ENCODE measurements at places on chromosomes 7 and 10.

- no peak for ATAC-seq
Measured at GRCh38 chr10:24652381-24652957, 71.2 kb downstream of the ARHGAP21 start.

- no peak for ATAC-seq
Measured at GRCh38 chr7:37332243-37333016, 116.2 kb downstream of the ELMO1 start.

DNA sequence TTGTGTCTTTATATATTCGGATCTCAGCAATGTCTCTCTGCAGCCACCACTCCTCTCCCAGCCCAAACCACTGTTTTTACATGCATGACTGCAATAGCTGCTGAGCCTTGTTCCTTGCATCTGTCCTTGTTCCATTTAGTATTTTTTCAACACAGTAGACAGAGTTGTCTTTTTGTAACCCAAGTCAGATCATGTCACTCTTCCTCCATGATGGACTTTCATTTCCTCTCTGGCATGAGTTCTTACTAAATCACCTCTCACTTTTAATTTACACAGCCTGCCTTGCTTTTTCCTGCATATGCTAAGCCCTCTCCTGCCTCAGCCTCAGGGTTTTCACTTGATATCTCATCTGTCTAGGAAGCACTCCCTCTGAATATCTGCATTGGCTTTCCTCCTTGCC, 353.2 kb downstream of the HGF start:
- ATAC-seq: peak; percentile 94

DNA sequence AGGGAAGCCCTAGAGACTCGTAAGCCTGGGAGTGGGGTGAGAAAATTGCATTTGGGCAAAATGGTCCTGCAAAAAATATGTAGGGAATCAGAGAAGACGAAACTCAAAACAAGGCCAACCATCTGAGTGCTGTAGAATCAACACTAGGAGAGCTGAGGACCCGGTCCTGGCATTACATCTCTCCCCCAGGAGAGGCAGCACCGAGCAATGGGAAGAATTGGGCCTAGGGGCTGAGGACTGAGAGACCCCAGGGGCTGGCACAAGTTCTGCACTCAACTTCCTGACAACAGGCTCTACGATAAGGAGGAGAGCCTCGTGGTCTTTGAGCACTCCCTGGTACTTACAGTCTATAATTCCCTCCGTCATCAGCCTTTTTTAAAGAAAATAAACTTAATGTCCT, 47.6 kb downstream of the BPGM start:
- ATAC-seq: no peak

DNA sequence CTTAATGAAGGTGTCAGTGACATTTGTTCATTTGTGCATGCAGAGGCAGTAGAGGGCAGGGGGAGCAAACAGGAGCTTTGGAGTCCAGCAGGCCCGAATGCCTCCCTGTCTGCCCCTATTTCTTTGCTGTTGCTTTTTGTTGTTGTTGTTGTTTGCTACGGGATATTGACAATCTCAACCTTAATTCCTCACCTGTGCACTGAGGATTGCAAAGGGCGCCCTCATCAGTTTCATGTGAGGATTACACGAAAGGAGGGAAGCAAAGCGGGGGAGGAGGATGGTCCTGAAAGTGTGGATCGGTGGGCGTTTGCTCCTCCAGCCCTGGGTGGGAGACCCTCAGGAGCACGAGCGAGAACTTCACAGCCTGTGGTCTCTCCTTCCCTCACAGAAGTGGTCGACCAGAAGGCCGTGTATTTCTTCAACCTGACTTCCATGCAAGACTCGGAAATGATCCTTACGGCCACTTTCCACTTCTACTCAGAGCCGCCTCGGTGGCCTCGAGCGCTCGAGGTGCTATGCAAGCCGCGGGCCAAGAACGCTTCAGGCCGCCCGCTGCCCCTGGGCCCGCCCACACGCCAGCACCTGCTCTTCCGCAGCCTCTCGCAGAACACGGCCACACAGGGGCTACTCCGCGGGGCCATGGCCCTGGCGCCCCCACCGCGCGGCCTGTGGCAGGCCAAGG, 9.6 kb downstream of the GDF10 start:
- no peak for ATAC-seq

DNA sequence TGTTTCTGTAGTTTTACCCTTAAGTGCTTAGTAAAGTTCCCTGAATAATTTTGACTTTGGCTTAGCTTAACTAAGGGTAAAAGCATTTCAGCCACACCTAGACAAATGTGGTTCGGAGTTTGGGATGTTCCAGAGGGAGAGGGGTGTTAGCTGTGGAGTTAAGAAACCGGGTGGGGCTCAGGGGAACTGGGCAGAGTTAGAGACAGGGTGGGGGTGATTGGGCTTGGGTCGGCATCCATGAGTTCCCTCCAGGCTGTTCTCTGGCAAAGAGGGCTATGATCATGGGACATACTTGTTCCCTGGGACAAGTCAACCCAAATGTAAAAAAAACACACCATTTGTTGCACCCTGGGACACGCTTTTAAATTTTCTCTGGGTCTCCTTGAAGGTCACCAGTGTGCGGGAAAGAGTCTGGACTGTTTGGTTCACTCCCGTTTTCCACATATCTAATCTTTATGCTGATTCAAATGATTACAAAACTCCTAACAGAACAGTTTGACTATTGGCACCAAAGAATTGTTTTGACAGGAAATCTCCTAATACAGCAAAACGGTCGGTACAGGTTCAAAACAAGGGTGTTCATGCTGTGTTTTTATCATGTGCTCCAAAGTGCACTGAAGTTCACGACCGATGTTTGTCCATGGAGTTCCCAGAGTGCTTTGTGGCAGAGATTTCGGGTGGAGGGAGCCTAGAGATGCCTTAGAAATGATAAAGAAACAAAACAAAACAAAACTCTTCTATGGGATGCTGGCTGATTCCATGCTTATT, 56.5 kb downstream of the PLXDC2 start:
- ATAC-seq: no peak

DNA sequence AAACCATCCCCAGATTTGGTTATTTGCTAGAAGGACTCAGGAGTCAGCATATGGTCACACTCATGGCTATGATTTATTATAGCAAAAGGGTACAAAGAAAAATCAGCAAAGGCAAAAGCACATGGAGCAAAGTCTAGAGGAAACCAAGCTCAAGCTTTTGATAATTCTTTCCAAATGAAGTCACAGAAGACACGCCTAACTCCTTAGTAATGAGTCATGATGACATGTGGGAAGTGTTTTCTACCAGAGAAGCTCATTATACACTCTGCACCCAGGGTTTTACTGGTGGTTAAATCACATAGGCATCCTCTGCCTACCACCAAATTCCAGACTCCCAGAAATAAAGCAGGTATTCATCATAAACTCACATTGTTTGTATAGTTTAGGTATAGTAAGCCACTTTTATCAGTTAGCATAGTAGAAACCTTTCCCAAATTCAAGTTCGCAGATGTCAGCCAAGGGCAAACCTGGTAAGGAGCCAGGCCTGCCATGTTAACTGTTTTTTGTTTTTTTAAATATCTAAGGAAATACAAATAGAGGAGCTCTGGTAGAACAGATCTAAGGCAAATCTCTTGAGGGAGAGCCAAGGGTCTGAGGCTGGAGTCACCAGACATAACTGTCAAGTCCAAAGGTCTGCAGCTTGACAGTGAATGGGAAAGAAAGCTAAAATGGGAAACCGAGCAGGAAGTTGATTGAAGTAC, 15.4 kb upstream of the HIBADH start:
- ATAC-seq: peak; percentile 41

DNA sequence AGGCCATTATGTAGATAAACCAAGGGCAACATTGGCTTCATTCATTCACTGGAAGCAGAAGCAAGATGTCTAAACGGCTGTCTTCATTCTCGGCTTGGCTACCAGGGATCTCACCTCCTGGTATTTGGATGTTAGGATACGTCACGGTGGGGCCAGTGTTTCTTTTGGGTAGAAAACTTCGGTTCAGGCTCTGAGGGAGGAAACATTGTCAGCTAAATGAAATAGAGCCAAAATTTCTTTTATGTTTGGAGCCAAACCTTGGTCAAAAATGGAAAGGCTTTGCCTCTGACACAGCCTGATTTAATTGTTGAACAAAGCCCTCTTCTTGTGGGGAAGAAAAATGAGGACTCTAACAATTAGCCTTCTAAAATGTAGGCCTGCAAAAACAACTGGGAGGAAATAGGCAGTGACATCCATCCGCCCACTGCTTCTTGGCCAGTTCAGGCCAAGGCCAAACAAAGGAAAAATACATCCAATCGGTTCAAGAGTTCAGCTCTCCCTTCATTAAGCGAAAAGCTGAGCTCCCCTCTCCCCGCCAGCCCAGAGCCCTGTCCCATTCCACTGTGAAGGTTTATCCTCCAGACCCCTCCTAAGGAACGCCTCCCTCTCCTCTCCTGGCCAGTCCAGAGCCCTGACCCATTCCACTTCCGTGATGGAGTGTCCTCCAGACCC, 44.4 kb downstream of the PFKFB3 start:
- ATAC-seq: no peak

GRCh38 chr10:96124230-96125141, 5.6 kb upstream of the ZNF518A start:
- ATAC-seq: peak; percentile 80

DNA sequence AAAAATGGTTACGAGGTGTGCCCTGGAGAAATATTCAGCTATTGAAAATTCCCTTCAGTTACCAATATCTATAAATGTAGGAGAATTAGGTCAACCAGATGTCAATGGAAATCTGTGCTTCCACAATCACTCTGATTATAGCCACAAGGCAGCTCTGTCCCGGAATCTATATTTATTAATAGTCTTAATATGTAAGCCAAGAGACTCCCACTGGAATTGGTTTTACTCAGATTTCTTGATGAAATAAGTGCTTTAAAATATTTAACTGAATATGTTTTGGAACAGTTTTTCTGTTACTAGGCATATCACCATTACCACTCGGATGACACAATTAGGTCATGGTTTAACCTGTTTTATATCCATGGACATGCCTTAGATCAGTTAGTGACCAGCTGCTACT, 169.6 kb downstream of the POM121L12 start:
- no peak for ATAC-seq

DNA sequence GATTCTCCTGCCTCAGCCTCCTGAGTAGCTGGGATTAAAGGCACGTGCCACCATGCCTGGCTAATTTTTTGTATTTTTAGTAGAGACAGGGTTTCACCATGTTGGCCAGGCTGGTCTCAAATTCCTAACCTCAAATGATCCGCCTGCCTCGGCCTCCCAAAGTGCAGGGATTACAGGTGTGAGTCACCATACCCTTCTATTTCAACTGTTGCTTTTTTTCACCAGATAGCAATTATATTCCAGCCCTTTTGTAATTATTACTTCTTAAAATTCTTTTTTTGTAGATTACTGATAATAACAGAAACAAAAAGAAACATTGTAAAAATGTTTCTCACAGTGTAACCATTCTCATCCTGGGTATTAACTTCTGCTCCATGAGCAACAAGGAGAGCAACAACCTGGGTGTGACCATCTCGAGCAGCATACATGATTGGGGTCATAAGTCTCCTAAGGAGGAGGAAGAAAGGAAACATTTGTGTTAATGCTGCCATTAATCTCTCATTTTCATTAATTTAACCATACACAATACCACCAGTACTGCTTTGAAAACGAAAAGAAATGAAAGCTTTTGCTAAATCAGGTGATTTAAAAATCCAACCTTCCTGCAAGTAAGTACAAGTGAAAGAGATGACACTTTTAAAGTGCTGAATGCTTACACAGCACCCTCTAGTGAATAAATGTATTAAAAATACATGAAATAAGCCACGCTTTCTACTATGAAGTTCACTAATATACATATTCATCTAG, 41.8 kb downstream of the ASZ1 start:
- ATAC-seq: no peak

- no peak for ATAC-seq
Measured at GRCh38 chr10:70617798-70618568, 15.4 kb upstream of the PRF1 start.

DNA sequence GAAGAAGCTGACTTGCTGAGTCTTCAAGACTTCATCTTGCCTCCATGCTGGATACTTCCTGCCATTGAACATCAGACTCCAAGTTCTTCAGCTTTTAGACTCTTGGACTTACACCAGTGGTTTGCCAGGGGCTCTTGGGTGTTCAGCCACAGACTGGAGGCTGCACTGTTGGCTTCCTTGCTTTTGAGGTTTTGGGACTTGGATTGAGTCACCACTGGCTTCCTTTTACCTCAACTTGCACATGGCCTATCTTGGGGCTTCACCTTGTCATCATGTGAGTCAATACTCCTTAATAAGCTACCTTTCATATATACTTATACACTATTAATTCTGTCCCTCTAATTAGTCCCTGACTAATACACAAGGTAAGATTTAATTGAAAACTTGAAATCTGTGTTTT, 361.7 kb upstream of the SEMA3C start:
- ATAC-seq: no peak

DNA sequence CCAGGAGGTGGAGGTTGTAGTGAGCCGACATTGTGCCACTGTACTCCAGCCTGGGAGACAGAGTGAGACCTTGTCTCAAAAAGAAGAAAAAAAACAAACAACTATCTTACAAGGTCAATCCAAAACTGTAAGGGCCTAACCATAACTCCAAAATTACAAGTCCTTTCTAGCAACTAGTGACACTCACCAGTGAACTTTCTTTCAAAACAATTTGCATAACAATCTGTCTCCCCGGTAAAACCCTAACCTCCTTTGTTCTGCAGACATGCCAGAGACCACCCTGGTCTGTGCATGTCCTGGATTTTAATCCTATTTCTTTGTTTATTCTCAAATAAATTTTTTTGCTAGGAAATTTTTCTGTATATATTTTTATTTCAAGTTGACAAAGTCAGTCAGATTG, 68.1 kb downstream of the EXOC6 start:
- no peak for ATAC-seq

GRCh38 chr10:132389433-132390169, 7.4 kb upstream of the PWWP2B start:
- ATAC-seq: peak; percentile 13

DNA sequence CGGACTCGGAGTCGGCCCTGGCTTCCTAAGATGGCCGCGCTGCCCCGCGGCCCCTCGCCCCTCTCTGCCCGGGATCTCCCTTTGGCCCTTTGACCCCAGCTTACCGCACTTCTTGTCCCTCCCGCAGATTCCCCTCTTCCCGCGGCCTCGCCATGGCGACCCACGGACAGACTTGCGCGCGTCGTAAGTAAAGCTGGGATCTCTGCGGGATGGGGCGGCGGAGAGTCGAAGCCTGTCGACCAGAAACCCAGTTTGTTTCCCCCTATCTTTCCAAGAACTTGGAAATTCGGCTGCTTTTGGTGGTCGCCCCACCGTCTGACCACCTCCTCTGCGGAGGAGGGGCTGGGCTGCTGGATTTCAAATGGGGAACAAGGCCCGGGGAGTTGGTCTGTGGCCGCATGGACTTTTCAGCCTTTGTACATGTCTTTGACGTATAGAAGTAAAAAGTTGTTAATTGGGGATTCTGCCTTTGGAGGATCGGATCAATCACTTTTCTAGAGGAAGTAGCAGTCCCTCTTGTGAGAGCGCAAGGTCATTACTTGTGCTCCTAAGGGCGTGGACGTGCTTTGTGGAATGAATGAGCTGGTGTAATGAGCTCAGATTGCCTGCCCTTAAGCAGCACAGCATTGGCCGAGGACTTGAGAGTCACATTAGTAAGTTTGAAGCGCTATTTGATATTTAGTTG, 553 bp downstream of the VDAC2 start:
- no peak for ATAC-seq

DNA sequence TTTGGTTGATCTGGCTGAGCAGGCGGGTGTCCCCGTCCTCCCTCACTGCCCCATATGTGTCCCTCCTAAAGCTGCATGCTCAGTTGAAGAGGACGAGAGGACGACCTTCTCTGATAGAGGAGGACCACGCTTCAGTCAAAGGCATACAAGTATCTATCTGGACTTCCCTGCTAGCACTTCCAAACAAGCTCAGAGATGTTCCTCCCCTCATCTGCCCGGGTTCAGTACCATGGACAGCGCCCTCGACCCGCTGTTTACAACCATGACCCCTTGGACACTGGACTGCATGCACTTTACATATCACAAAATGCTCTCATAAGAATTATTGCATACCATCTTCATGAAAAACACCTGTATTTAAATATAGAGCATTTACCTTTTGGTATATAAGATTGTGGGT, 26.9 kb upstream of the TRIM56 start:
- peak; percentile 41 for ATAC-seq
